Activated naive CD8-positive, alpha-beta T cell treated with anti-CD3 and anti-CD28 coated beads, Interleukin-2, amount 10 ng/mL, durations not matched to agents 7 days and 5 days (primary cell): ENCODE measurements at places on chromosomes 3 and 15.

DNA sequence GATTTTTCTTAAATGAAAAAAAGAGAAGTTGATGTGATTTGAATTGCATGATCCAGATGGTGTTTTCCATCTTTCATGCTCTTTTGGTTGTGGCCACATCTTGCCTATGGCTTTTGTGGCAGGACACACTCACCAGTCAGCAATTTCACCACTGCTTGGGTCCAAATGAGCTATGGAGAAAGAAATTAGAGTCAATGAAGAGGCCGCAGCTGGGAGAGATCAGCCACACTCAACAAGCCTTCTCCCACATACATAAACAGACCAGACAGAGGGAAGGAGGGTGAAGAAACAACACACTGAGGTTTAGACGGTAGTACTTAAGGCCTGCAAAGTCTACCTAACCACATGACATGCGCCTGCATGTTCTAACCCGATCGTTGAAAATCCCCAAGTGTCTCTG, 110.7 kb upstream of the CDIN1 start:
- DNase-seq: no peak

- DNase-seq: no peak
These were observed 6.1 kb downstream of the KIF7 start for GRCh38 chr15:89649013-89649625.

GRCh38 chr3:14352002-14352627, 50.3 kb upstream of the SLC6A6 start:
- no peak for DNase-seq

DNA sequence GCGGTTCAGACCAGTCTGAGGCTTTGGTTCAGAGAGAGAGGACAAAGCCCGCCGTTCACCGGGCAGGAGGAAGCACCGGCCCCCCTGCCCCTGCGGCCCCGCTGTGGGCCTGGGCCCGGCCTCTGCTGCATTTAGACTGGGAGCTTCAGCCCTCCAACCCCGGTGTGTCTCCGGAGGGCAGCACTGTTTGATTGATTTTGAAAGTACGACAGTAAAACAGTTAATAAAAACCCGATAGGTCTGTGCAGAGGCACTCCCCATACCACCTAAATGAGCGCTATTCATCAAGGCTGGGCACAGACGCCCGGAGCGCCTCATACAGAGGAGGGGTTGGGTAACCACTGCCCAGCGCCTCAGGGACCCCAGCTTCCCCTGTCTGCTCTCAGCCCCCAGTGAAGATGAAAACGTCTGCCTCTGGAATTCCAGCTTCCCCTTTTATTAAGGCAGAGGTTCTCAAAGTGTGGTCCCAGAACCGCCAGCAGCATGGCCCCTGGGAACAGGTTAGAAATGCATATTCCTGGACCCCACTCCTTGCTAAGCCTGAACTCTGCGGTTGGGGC, 256.7 kb upstream of the TLE3 start:
- no peak for DNase-seq

DNA sequence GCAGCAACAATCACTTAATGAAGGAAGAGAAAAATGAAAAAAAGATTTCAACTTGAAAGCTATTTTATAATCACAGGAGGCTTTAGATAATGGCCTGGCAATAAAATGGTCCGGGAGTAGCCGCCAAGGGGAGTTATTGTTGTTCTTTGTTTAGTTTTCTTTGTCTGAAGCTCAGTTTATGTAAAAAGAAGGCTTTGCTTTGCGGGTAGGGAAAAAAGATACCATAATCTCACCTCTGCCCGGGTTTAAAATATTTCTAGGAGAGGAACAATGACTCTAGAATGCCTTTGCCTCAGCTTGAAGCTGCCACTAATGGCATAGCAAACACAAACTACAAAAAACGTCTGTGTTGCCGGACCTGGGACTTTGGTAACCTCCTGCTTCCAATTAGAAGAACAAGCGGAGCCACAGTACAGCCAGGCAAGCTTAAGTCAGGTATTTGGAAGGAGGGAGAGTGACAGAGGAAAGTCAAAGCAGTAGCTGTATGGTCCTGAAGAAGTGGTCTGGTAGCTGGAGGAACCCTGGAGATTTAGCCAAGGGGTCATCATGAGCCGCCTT, 764.5 kb downstream of the TUSC7 start:
- DNase-seq: no peak

DNA sequence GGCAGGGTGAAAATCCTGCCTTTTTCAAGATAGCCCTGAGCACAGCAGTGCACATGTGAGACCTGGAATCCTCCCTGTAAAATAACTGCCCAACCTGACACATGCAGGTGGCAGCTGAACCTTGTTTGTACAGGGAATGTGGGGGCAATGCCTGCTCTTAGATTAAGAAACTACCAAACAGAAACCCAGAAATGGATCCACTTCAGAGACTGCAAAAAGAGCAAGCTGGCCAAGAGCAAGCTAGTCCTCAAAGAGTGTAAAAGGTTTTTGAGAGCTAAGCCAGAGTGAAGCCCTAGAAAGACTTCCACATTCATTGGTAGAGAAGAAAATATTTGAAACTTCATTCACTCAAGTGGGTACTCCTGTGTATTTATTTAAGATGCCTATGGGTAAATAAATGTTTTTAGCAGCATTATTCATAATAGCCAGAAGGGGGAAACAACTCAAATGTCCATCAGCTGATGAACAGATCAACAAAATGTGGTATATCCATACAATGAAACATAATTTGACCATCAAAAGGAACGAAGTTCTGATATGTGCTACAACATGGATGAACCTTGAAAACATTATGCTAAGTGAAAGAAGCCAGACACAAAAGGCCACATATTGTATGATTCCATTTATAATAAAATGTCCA, 96.0 kb upstream of the TSC22D2 start:
- DNase-seq: no peak

DNA sequence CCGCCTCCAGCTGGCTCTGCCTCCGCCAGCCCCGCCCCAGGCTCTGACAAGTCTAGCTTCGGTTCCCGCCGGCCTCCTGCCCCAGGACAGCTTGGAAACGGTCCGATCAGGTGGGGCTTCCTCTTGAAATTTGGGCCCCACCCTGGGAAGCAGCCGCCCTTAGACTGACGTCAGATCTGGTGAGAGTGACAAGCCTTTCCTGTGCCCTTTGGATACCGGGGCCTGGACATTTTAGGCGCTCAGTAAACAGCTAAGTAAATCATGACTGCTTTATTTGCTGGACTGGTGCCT, 378 bp upstream of the HYAL3 start:
- no peak for DNase-seq

DNA sequence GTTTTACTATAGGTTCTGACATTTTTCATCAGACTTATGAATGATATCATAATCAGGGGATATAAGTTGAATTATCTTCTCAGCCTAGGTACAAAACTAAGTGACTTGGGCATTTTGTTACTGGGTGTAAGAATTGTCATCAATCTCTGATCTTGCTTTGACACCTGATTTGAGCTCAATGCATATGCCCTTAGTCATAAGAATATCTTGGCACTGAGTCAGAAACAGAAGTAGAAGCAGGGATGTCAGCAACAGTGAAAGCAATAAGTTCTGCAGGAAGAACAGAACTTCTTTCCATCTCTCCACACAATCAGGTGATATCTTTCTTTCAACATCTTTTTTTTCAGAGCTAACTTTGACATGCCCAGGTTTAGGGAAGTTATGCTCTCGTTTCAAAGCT, 14.6 kb downstream of the SLITRK3 start:
- no peak for DNase-seq

DNA sequence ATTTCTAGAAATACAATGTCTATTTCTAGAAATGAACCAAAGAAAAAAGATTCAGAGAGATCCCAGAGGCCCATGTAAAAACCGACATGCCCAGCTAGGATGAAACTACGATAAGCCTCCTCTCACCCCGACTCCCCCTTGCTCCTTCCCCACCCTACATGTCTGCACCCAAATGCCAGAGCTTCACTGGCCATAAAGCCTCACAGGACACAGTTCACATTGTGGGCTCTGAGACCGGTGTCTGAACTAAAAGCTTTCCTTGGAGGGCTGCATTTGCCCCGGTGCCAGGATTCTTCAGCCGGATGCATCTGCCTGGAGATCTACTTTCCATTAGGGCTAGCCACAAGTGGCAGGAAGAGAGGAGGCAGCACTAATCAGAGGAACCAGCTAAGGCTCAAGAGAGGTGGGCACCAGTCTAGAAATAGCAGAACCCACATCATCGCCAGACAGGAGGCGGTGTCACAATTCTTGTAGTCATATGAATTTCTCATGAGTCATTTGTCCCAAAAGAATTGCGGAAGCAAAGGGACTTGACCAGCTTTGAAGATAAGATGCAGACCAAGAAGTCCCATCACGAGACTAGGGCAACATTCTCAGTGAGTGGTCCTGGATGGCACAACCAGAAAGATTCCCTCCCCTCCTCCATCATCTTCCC, 353.6 kb downstream of the NTRK3 start:
- DNase-seq: no peak

GRCh38 chr15:80615783-80616391, 79.2 kb upstream of the ABHD17C start:
- no peak for DNase-seq

- DNase-seq: no peak
These were observed 4.8 kb downstream of the LYSMD2 start for GRCh38 chr15:51732646-51733045.

DNA sequence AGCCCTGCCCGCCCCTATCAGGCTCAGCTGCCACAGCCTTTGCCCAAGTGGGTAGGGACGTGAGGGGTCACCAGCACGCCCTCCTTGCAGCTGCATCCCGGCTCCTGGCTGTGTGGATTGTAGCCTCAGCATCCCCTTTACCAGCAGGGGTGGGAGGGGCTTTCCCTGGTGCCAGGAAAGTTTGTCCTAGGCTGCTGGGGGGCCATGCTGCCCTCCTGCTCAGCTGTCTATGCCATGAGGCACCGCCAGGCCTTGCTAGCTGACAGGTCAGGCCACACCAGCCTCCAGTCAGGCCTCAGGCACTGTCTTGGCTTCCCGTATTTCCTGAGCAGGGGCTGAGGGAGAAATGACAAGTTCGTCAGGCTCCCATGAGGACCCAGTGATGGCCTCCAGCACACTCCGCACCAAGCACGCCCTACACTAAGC, 32.3 kb downstream of the TKT start:
- no peak for DNase-seq

- no peak for DNase-seq
These were observed 7.0 kb downstream of the TMEM40 start for GRCh38 chr3:12752102-12752501.

DNA sequence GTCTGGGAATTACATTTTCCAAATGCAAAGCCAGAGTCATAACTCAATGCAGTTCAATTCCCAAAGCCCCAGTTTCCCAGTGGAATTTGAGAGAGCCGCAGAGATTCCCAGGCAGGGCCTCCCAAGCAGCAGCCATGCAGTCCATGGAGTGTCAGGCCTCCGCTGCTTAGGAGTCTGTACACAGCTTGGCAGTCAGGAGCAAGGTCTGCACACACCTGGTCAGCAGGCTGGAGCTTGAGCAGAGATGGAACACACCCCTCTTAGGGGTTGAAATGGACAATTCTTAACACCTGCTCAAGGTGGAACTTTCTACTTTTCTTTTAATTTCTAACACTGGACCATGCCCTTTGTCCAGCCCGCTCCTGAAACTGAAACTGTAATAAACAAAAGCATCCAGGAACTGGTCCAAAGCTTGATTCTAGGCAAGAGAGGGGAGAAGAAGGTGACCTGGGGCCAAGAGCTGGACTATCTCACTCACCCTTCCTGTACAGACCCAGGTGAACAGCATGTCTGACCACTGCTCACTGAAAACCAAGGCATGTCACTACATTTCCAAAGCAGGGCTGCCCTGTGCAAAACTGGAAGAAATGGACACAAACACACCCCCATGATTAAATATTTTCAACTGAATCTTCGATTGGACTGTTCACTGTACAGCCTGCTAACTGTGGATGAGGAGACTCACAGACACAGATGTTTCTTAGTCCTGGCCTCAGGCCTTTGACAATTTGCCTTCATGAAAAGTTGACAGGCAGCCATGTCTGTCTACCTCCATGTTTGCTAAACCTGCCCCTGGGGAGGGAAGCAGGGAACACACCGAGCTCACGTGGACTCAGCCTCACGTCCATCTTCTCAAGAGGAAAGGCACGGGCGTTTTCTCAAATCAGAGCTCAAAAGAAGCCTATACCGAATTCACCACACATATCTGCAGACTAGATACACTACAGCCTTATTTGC, 48.6 kb upstream of the DUSP7 start:
- no peak for DNase-seq

DNA sequence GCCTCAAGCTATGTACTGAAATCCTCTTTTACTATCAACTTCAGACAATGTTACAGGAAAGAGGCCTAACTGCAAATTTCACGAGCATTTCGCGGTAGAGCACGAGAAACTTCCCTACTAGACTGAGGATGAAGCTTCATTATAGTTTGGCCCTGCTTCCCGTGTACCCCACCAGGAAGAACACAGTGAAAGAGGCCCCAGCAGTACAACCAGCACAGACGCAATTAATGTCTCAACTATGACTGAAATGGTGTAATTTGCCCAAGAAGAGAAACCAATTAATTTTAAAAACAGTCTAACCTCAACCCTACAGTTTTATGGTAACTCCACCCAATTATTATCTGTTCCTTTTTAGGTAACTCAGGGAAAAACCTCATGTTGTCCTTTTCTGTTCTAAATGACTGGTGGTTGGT, 12.1 kb downstream of the CHSY1 start:
- no peak for DNase-seq

DNA sequence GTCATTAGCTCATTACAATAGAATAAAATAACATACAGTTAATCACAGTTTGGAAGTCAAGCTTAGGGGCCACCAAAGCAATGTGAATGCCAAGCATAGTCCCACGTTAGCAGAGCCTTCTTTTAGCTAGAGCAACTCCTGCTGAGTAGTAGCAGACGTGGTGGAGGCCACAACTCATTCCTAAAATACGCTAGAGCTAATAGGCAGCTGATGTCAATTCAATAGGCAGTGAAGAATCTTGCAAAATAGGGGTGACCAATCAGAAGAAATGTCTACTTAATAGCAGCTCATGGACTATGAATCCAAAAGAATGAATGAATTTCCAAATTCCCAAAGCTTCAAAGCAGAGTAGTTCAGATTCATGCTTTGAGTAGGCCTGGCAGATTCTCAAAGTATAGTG, 292.9 kb upstream of the RORA start:
- DNase-seq: no peak

GRCh38 chr3:37924453-37924852, 62.8 kb downstream of the CTDSPL start:
- DNase-seq: no peak

- DNase-seq: no peak
These were observed 112.9 kb downstream of the PDZRN3 start for GRCh38 chr3:73511571-73512525.

- no peak for DNase-seq
These were observed 1.5 kb downstream of the ECE2 start for GRCh38 chr3:184277366-184277765.

DNA sequence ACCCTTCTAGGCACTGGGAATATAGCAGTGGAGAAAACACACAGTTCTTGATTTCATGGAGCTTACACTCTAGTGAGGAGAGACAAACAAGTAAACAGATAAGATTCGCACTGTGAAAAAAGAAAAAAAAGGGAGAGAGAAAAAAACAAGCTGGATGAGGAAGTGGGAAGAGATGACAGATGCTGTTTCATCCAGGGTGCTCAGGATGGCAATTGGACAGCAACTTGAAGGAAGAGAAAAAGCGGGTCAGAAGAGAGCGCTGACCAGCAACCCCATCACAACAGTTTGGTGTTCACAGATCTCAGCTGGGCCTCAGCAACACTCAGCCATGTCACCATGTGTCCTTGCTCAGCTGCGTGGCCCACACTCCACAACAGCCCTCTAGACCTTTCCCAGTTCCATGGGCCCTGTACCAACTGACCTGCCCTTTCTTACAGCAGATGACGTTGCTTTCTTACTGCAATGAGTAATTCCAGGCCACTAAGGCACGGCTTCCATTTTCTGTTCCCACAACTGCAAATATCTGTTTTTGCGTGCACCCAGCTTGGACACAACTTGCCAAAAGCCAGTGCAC, 230.8 kb downstream of the MEX3B start:
- no peak for DNase-seq

- no peak for DNase-seq
These were observed 59.9 kb downstream of the CCNL1 start for GRCh38 chr3:157100096-157100477.
